ENCODE measurements at places on chromosomes 6 and 20. TPM values are rescaled to one million over a fixed set of nuclear protein-coding genes. Genes with fewer than 3 reads are reported as not detected.

DNA sequence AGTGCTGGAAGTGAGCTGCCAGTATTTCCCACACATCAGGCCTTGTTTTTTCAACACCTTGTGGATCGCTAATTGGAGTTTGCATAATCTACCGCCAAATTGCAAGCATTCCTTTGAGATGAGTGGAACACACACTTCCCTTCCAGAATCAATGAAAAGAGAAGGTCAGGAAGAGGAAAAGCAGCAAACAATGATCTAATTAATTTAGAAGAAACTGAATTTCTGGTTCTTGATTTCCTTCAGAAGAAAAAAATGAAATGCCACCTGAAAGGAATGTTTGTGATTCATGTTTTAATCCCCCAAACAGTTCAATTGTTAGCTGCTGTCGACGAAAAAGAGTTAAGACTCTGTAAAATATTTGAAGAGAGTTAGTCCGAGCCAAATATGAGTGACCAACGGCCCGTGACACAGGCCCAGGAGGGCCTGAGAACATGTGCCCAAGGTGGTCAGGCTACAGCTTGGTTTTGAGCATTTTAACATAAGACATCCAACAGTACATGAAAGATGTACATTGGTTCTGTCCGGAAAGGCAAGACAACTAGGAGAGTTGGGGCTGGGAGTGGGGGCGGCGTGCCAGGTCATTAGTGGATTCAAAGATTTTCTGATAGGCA, 182.3 kb downstream of the MTFR2 start:
- H3K4me1 ChIP-seq: no peaks in the 10 kb centered on the region
- H3K27me3 ChIP-seq: peaks cover 15% of the 10 kb centered on the region
- no peaks in the 10 kb centered on the region for H3K36me3 ChIP-seq
- no peak overlapping the region for H3K4me3 ChIP-seq
- no peak overlapping the region for H3K27ac ChIP-seq

- H3K4me1 ChIP-seq: peaks cover 18% of the 10 kb centered on the region
- peak overlapping the region; percentile 1 for H3K27ac ChIP-seq
- H3K36me3 ChIP-seq: peaks cover 66% of the 10 kb centered on the region
- H3K4me3 ChIP-seq: peak overlapping the region; percentile 9
- DNase-seq: no peak
- H3K27me3 ChIP-seq: no peaks in the 10 kb centered on the region
Observed at GRCh38 chr6:144468709-144469108, 183.6 kb downstream of the UTRN start.

GRCh38 chr6:119346450-119346849, 3.1 kb downstream of the MAN1A1 start:
- DNase-seq: no peak
- H3K4me1 ChIP-seq: peaks cover 58% of the 10 kb centered on the region
- peak overlapping the region; percentile 89 for H3K4me3 ChIP-seq
- H3K36me3 ChIP-seq: peaks cover 25% of the 10 kb centered on the region
- no peaks in the 10 kb centered on the region for H3K27me3 ChIP-seq

Gene SOX4
- 0.20 TPM for total RNA-seq

Gene LTA
- 37.2 TPM for total RNA-seq

Gene DDRGK1
- 68.3 TPM for total RNA-seq

DNA sequence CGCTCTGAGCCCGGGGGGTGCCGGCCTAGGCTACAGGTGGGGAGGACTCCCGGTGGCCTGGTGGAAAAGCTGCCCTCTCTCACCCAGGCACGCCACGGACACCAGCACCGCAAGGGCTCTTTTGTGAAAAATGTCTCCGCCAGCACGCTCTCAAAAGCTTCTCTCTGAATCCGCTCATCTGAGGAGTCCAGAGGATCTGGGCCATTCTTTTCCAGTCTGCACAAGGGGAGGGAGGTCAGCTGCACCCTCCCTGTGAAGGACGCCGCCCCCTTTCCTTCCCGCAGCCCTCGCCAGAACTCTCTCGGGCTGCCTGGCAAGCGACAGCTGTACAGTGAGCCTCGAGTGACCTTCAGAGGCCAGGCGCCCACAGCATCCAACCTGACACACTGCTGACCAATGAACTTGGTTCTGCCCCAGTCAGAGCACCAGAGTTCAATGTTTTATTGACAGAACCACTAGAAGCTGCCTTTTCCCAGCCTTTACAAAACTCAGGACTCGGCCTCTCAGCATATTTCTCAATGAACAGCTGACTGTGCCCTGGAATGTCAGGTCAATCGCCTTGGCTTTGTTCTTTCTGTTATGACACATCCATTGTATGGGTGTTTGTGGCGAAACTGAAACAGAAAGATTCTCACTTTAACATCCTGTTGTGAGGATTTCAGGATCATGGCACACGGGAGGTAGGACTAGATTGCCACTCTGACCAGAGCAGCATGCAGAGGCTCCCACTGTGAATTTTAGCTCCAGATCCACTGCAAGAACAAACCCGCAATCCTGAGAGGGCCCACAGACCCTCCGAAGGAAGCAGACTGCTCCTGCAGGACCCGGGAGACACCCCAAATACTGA, 26.7 kb downstream of the SERPINB9 start:
- H3K4me1 ChIP-seq: peaks cover 77% of the 10 kb centered on the region
- H3K36me3 ChIP-seq: peaks cover 61% of the 10 kb centered on the region
- DNase-seq: no peak
- H3K27me3 ChIP-seq: no peaks in the 10 kb centered on the region

- no peaks in the 10 kb centered on the region for H3K36me3 ChIP-seq
- H3K4me3 ChIP-seq: no peak overlapping the region
- peaks cover 9% of the 10 kb centered on the region for H3K4me1 ChIP-seq
- no peak for DNase-seq
Observed at GRCh38 chr6:34973547-34974248, 84.6 kb downstream of the ANKS1A start.

GRCh38 chr6:167833396-167833763, 6.7 kb downstream of the AFDN start:
- H3K4me3 ChIP-seq: peak overlapping the region; percentile 56
- H3K27me3 ChIP-seq: peaks cover 32% of the 10 kb centered on the region
- H3K4me1 ChIP-seq: peaks cover 57% of the 10 kb centered on the region
- H3K36me3 ChIP-seq: no peaks in the 10 kb centered on the region
- H3K27ac ChIP-seq: peak overlapping the region; percentile 60

DNA sequence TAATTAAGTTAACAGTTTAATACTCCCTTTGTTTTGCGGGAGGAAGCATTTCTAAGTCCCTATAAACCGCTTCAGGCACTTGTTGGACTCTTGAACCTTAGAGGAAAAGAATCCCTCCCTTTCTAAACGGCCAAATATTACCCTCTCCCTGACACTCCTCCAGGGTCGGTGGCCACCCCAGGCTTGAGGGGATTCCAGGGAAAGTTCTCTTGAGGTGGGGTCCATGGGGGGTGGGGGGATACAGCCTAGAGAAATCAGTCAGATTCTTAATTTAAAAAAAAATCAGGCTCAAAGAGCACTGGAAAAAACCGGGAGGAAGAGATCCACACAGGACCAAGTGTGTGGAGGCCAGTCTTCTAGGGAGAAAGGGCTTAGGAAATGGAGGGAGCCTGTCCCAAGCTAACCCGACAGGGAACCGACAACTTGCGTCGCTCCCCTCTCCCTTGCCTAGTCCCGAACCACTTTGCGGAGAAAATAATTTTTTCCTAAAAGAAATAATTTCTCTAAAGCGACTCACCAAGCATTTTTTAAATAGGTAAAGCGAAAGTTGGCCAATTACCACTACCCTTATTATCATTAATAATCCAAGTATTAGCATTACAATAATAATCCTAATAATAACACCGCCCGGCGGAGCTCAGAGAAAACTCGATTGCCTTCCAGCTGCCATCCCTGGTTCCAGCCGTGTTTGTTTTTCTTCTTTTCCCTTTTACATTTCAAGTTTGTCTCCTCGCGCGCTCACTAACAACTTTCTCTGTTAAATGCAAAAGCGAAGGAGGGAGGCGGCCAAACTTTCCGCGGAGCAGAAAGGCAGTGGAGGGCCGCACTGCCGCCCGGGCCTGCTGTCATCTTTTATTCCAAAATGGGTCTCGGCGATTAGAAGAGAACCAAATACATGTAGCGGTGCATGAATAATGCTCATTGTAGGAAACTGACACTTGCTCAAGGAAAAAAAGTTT, 4.8 kb downstream of the NR2E1 start:
- H3K27me3 ChIP-seq: peaks cover 86% of the 10 kb centered on the region
- peaks cover 36% of the 10 kb centered on the region for H3K4me1 ChIP-seq
- peaks cover 8% of the 10 kb centered on the region for H3K36me3 ChIP-seq
- no peak for DNase-seq

Gene PREX1
- total RNA-seq: 158 TPM

Gene BTNL2
- total RNA-seq: not detected

Gene BPI
- total RNA-seq: not detected

- DNase-seq: no peak
- H3K4me3 ChIP-seq: no peak overlapping the region
- peaks cover 5% of the 10 kb centered on the region for H3K27me3 ChIP-seq
- H3K27ac ChIP-seq: no peak overlapping the region
Observed at GRCh38 chr20:53247468-53248103, 275.4 kb downstream of the TSHZ2 start.

Gene IP6K3
- not detected for total RNA-seq

DNA sequence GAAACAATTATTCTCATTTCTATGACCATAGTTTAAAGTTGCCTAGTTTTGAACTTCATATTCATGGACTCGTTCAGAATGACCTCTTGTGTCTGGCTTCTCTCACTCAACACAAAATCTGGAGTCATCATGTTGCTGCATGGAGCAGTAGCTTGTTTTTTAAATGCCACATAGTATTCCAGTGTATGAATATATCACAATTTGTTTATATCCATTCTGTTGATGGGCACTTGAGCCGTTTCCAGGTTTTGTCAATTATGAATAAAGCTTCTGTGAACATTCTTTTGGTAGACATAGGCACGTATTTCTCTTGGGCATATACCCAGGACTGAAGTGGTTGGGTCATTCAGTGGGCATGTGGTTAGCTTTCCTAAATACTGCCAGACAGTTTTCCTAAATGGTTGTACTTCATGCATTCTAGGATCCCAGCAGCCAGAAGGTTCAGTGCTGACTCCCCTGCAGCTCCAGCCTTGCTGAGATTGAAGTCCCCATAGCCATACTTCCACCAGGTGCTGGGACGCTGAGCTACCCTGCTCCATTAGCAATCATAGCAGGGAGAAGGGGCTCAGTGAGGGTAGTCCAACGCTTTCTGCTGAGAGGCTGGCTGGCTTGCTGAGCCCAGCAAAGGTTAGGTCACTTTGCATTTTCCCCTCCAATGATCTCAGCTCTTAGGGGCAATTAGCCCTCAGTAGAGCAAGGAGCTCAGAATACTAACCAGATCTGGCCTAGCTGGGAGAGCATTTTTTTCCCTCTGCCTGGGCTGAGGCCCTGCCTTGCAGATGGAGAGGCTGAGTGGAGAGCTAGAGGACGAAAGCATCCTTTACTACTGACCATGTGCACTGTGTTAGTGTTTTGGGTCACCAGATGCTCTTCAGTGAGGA, 35.7 kb upstream of the CTNNBL1 start:
- no peak overlapping the region for H3K27ac ChIP-seq
- H3K4me3 ChIP-seq: no peak overlapping the region
- no peaks in the 10 kb centered on the region for H3K36me3 ChIP-seq
- H3K27me3 ChIP-seq: peaks cover 14% of the 10 kb centered on the region

Gene MANEA
- total RNA-seq: 19.0 TPM

Gene TFAP2D
- not detected for total RNA-seq

- peaks cover 17% of the 10 kb centered on the region for H3K4me1 ChIP-seq
- DNase-seq: no peak
- no peaks in the 10 kb centered on the region for H3K36me3 ChIP-seq
- no peak overlapping the region for H3K4me3 ChIP-seq
- H3K27me3 ChIP-seq: no peaks in the 10 kb centered on the region
- H3K27ac ChIP-seq: no peak overlapping the region
Observed at GRCh38 chr20:52309181-52309580, 117.6 kb upstream of the ZFP64 start.

DNA sequence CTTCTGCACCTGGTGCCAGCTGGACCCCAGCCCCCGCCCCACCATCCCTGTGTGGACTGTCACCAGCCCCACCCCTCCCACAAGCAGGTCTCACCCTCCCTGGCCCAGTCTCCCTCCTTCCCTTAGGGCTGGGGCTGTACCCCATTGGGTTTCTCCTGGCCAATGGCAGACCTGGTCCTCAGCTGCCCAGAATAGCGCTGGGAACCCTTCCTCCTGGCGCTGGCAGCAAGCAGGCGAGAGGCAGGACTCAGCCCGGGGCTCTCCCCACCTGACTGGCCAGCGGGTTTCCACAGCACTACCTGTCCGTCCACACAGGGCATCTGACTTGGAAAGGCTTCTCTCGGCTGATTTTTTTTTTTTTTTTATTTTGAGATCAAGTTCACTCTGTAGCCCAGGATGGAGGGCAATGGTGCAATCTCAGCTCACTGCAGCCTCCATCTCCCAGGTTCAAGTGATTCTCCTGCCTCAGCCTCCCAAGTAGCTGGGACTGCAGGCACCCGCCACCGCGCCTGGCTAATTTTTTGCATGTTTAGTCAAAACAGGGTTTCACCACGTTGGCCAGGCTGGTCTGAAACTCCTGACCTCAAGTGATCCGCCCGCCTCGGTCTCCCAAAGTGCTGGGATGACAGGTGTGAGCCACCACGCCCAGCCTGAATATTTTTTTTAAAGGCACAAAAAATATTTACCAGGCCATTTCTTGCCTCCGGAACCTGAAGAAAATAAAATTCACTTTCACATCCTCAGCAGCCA, 21.6 kb upstream of the CHRNA4 start:
- H3K4me1 ChIP-seq: no peaks in the 10 kb centered on the region
- H3K4me3 ChIP-seq: no peak overlapping the region
- peaks cover 3% of the 10 kb centered on the region for H3K36me3 ChIP-seq
- DNase-seq: no peak
- H3K27ac ChIP-seq: no peak overlapping the region

DNA sequence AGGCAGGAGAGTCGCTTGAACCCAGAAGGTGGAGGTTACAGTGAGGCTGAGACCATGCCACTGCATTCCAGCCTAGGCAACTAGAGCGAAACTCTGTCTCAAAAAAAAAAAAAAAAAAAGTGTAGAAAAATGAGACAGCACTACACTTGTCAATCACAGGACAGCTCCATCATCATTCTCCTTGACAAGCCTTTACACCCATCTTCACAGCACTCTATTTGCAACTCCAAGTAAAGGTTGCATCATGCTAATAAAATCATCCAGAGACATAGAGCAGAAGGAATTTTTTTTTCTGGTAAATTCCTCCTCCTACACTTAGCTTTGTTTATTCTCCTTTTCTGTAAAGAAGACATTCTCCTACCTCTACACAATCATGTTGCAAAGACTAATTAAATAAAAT, 791.0 kb upstream of the HS3ST5 start:
- no peaks in the 10 kb centered on the region for H3K36me3 ChIP-seq
- no peak overlapping the region for H3K4me3 ChIP-seq
- no peak overlapping the region for H3K27ac ChIP-seq
- no peaks in the 10 kb centered on the region for H3K27me3 ChIP-seq

Data from activated CD4-positive, alpha-beta memory T cell treated with anti-CD3 and anti-CD28 coated beads, Interleukin-2, amount 10 ng/mL, durations not matched to agents 7 days and 5 days (primary cell).